Stimulated activated CD4-positive, alpha-beta T cell treated with anti-CD3 and anti-CD28 coated beads, Interleukin-15, amount 100 ng/mL, for 24 hours (primary cell): ENCODE measurements at places on chromosomes 1 and 21.
A peak's percentile ranks its signal among the peaks of the same experiment; 100 is the strongest.

GRCh38 chr1:4602462-4603294 lies 51.7 kb upstream of the AJAP1 start:
- DNase-seq = no peak

DNA sequence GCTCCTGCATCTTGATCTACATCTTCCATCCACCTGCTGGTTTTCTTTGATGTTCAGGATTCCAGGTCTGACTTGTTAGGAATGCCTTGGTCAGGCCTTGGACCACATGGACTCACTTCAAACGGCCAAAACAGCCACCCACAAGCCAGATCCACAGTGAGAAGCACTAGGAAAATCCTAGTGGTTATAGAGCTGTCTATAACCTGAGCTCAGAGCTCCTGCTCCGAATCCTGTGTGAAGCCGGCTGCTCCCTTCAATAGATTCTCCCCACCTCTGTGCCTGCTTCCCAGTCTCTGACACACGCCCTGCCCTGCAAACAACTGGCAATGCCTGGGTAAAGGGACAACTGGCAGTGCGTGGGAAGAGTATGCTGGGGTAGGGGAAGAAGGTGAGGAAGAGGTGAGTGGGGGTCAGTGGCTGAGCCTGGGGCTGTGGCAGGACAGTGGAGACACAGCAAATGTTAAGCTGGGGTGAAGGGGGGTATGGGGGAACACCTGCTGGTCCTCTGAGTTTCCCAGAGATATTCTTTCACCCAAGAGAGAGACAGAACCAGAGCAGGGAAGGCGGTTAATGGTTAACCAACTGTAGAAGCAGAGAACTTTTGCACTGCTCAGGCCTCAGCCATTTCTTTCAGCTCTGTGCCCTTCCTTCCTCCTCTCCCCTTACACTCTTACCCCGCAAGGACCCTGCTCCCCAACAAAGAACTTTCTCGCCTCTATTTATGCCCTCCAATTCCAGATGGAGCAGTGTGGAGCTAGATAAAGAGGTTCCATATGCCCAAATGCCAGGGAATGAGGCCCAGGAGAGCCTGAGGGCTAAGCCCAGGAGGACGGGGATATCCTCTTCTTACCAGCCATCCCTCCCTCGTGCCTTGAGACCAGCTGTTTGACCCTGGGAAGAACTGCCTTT lies 4.5 kb downstream of the PLXNA2 start:
- no peak for DNase-seq

DNA sequence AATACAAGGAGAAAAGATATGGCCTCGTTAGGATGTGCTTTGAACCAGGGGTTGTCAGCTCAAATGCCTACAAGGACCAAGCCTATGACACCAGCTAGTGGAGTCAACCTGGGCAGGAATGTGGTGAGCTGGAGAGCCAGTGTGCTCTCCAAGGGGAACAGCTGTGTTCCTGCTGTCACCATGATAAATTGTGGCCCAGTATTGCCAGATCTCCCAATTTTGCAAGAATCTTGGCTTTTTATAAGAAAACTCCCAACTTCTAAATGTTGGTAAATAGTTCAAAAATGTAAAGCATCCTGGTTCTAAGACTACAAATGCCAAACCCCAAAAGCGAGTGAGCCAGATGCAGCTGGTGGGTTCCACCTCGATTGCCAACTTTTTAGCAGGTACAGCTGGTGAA lies 391.1 kb downstream of the PLPP3 start:
- DNase-seq = no peak

DNA sequence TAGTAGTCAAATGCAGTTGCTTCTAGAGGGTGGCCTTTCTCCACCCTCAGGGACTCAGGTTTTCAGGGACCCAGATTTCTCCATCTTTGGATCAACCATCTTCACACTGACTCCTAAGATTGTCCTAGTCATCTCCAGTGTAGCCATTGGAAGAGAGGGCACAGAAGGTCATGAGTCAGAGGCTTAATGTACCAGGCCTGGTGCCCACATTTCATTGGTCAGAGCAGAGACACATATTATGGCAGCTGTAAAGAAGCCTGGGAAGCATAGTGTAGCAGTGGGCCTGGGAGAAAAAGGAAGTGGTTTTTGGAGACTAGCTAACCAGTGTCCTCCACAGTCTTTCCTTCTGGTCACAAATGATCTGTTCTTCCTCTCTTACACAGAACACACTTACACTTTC lies 122.5 kb downstream of the GIPC2 start:
- DNase-seq = no peak

- peak; percentile 48 for DNase-seq
Measured at GRCh38 chr1:1309251-1310108, 1.1 kb downstream of the PUSL1 start.

DNA sequence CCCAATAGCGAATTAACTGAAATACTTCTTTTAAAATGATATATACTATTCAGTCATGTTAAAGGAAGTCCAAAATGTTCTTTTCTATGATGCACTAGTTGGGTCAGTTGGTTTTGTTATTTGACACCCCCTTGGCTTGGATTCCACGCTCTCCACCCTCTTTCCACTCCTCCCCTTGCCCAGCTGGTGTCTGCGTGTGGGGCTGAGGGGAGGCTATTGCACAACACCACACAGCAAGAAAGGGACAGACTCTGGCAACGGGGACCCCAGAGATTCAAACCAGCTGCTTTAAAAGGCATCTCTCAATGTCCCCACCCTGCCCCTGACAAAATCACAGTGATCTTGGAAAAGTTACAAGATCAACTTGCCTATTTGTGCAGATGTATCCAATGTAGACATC lies 394.3 kb downstream of the TGFB2 start:
- no peak for DNase-seq

DNA sequence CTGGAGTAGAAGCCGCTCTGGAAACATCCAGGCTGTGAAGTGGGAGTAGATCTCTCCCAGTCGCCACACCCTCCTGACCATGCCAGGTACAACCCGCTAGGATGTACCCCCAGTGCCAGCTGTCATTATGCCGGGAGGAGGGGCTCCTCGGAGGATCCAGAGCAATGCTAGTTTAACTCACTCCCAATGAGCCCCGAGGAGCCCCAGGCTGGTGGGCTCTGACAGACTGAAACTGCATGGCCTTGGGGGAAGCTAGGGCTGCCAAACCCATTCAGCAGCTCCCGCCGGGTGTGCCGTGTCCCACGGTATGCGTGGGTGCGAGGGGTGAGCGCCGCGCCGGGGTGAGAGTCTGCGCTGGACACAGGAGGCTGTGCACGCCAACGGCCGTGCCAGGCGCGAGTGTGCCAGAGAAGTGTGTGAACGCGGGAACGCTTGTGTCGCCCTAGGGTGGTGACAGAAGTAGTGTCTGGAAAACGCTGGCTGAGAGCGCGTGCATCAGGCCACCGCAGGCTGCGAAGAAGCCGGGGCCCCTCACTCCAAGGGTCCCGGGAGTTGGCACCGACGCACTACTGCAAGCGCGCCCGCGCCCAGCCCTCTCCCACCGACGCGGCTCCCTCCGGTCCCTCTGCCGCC lies 177.1 kb upstream of the EDN2 start:
- peak; percentile 51 for DNase-seq
